Esophagus squamous epithelium (tissue), 5 donors: ENCODE measurements at places on chromosomes 12 and 14.

GRCh38 chr14:102924632-102925588 lies 2.4 kb downstream of the AMN start:
- H3K4me1 ChIP-seq, result peaks cover 51% of the 10 kb centered on the region
- no peak overlapping the region for H3K27ac ChIP-seq
- no peaks in the 10 kb centered on the region for H3K36me3 ChIP-seq
- no peak for DNase-seq

- no peak overlapping the region for H3K4me3 ChIP-seq
- no peaks in the 10 kb centered on the region for H3K27me3 ChIP-seq
- no peaks in the 10 kb centered on the region for H3K36me3 ChIP-seq
- H3K4me1 ChIP-seq, result peaks cover 19% of the 10 kb centered on the region
- no peak overlapping the region for H3K27ac ChIP-seq
Measured at GRCh38 chr14:68910540-68910939, 68.6 kb downstream of the ACTN1 start.

GRCh38 chr12:114166362-114166761 lies 200.2 kb upstream of the RBM19 start:
- no peak for DNase-seq
- H3K4me3 ChIP-seq, result no peak overlapping the region
- no peaks in the 10 kb centered on the region for H3K36me3 ChIP-seq
- no peaks in the 10 kb centered on the region for H3K27me3 ChIP-seq
- H3K27ac ChIP-seq, result no peak overlapping the region

DNA sequence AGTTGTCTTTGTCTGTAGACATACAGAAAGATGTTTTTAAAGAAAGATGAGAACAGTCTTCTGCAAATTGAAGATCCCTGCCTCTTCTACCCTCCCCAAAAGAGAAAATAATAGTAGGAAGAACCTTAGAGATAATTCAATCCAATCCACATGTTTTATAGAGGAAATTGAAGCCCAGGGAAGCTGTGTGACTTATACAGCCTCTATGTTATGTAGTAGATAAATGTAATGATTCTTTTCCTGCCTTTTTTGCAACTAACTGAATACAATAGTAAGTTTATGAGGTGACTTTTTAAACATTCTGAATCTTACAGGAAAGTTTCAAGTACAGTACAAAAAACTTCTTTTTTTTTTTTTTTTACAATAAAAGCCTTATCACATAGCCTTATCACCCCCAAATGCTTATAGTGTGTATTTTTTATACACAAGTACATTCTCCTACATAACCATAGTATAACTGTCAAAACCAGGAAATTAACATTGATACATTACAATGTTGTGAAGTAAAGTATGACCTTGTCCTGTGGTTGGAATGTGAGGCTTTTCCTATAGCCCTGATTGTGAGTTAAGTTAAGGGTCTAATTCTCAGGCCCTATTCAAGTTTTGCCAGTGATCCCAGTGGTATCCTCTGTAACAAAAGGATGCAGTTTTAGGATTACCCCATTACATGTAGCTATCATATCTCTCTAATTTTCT lies 94.4 kb downstream of the FIGNL2 start:
- H3K36me3 ChIP-seq, result no peaks in the 10 kb centered on the region
- H3K4me1 ChIP-seq, result no peaks in the 10 kb centered on the region
- no peak overlapping the region for H3K4me3 ChIP-seq
- no peaks in the 10 kb centered on the region for H3K27me3 ChIP-seq
- DNase-seq, result no peak
- H3K27ac ChIP-seq, result no peak overlapping the region

DNA sequence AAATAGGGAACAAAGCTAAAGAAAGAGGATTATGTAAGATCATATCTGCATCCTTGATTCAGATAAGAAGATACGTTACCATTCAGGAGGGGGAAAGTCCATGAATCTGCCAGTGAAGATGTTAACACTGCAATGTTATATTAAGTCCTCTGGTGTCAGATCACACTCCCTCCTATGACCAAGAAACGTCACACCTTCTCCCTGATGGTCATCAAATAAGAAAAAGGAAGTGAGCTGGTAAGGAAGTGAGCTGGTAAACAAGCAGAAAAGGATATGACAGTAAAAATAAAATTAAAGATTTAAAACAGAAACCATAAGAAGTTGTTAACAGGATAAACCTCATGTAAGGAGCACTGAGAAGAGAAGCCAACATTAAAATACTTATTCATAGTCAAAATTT lies 340.2 kb downstream of the SEC23A start:
- no peak for DNase-seq
- H3K36me3 ChIP-seq, result no peaks in the 10 kb centered on the region
- no peak overlapping the region for H3K27ac ChIP-seq

DNA sequence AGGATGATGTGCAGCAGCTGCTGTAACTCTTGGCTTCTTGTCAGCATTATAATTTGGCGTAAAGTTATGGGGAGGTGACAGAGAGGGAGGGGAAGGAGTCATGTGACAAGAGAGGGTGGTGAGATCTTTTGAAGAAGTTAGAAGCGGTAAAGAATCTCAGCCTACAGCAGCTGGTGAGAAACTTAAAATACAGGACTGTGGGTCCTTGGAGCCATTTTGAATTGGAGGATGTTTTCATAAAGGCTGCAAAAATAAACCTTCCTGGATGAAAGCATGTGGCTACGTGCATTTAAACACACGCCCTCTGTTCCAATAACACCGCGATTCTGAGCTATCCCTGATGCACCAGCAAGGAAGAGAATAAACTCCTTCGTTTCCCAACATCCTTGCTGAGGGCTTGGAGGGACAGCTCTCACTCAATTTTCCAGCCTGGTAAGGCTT lies 133.7 kb downstream of the TMEM30B start:
- no peak overlapping the region for H3K4me3 ChIP-seq
- peaks cover 37% of the 10 kb centered on the region for H3K4me1 ChIP-seq
- no peaks in the 10 kb centered on the region for H3K27me3 ChIP-seq
- no peaks in the 10 kb centered on the region for H3K36me3 ChIP-seq
- no peak overlapping the region for H3K27ac ChIP-seq
